Mammary epithelial cell (primary cell): ENCODE measurements at places on chromosomes 12 and 14. TPM values are rescaled to one million over a fixed set of nuclear protein-coding genes. Genes with fewer than 3 reads are reported as not detected.

Gene GYS2
- total RNA-seq: not detected in 2 replicates

GRCh38 chr12:65631621-65632111 is 192.6 kb upstream of the HMGA2 start:
- DNase-seq: peak; percentile 100

- no peak for DNase-seq
Measured at GRCh38 chr12:8677362-8677761, 14.7 kb upstream of the MFAP5 start.

DNA sequence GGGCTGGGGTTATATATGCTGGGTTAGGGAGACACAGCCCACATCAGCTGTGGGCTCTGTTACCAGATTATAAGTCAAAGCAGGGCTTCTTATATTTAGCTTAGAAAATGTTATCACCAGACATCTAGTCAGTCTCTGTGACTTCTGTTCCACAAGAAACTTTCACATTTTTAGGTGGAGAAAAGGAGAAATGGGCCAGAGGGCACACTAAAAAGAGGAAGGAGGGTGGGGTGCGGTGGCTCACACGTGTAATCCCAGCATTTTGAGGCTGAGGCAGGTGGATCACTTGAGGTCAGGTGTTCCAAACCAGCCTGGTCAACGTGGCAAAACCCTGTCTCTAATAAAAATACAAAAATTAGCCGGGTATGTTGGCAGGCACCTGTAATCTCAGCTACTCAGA is 28.0 kb upstream of the SLC38A1 start:
- DNase-seq: no peak

Gene CFAP251
- total RNA-seq: 25.3 and 26.8 TPM in 2 replicates

Gene BAG5
- 39.0 TPM for total RNA-seq

Gene SYNE3
- 13.0 and 19.2 TPM in 2 replicates for total RNA-seq

Gene KLRC2
- not detected for total RNA-seq
